ENCODE measurements at places on chromosomes 3 and 15. TPM values are rescaled to one million over a fixed set of nuclear protein-coding genes. Genes with fewer than 3 reads are reported as not detected.

Gene EBLN2
- 7.2 TPM for total RNA-seq

Gene MUC4
- under 0.01 TPM for total RNA-seq

Gene ZNF80
- not detected for total RNA-seq

Gene SEMA4B
- total RNA-seq, result 65.6 TPM

Gene TJP1
- 85.1 TPM for total RNA-seq

Gene PLSCR2
- 0.18 TPM for total RNA-seq

Gene PRR20G
- total RNA-seq, result not detected

Gene MCF2L2
- total RNA-seq, result 0.38 TPM

Gene GATM
- total RNA-seq, result 0.28 TPM

Gene ZNF385D
- 0.27 TPM for total RNA-seq

Gene DUOX2
- total RNA-seq, result not detected

Gene LEKR1
- 0.09 TPM for total RNA-seq

Gene PLSCR4
- total RNA-seq, result 94.1 TPM

Gene COX5A
- total RNA-seq, result 48.5 TPM

Gene UBA5
- 37.6 TPM for total RNA-seq

Gene SLC38A3
- total RNA-seq, result not detected

Gene C3orf22
- total RNA-seq, result not detected

Gene GNAT1
- total RNA-seq, result not detected

Gene AADACL2
- not detected for total RNA-seq

Gene TMEM39A
- 25.9 TPM for total RNA-seq

Gene ARHGAP11A
- total RNA-seq, result 18.5 TPM

Gene RUVBL1
- total RNA-seq, result 94.6 TPM

Gene SCN11A
- total RNA-seq, result 0.09 TPM

Gene SCAANT1
- 1.2 TPM for total RNA-seq

Gene SLC9C1
- 0.09 TPM for total RNA-seq

Gene SEC11A
- total RNA-seq, result 313 TPM

Gene LRRIQ4
- total RNA-seq, result not detected

Gene TNFSF10
- 36.7 TPM for total RNA-seq

Gene SLC15A2
- total RNA-seq, result 0.75 TPM

Gene FRMD5
- 11.7 TPM for total RNA-seq

Gene GOLGA6L4
- total RNA-seq, result 1.0 TPM

Gene GBE1
- total RNA-seq, result 97.6 TPM

Measured in endothelial cell of coronary artery (primary cell).